ENCODE measurements at places on chromosomes 7 and 10.

DNA sequence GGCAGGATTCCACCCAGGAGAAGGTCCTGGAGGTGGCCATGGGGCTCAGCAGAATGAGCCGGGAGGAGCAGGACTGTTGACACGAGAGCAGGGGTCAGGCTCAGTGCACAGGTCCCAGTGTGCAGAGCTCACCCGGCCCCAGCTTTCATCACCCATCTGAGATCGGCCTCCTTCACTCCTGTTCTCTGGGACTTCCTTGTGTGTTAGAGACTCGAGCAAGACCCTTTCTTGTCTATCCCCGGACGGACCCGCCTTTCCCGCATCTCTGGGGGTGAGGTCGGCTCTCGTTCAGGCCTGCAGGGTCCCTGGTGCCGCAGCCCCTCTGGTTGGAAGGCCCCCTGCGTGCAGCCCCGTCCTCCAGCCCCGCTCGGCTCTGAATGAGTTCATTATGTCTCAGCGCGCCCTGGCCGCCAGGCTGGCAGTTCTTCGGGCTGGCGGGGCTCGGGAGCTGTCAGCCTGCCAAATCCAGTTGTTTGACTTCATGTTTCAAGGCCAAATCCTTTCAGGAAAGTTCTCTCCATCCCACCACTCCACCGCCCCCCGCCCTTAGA, 127.9 kb downstream of the LHPP start:
- no peak for DNase-seq

DNA sequence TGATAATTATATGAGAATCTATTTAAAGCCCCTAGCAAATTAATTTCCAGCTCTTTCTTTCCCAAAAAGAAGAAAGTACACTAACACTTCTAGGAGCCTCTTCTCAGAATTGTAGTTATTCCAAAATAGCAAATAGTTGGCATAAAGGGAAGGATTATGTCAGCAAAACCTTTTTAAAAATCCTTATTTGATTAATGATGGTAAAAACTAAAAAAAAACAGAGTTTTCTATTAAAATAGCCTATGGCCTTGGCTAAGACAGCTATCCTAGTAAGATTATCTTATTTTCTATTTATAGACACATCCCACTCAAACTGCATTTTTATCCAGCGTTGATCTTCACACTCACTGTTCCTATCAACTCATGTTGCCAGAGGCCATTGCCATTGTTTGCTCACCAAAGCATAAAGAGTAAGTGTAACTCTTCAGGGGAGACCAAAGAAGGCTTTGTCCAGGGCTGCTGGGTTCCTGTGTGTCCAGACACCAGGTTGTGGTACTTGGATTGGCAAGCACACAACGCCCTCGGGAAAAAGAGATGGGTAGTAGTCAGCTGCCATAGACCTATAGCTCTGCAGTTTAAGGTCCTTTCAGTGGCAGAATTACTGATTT, 31.5 kb downstream of the ACTA2 start:
- no peak for DNase-seq

GRCh38 chr7:150356265-150356897, 12.2 kb upstream of the REPIN1 start:
- DNase-seq, result no peak

DNA sequence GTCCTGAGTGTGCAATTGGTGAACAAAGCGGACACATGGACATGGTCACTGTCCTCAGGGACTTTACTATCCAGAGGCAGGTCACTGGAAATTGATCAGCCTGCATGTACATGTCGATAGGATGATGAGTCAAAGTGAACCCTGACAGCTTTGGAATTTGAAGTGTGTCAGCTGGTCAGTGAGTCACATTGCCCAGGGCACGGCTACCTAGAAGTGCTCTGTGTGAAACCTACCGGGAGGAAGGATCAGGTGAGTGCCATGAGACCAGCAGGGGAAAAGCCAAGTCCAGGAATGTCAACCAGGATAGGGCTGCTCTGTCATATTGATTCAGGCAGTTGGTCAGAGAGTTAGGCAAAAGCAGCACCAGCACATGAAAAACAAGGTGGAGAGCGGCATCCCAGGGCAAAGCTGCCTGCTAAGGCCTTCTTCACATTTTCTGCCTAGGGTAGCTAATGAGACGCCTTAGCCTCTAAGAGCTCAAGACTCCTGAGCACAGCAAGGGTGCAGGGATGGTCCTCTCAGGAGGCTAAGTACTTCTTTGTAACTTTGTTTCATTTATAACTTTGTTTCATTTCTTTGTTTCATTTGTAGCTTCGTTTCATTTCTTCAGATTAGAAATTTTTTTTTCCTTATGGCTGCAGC, 19.4 kb upstream of the PDCD4 start:
- no peak for DNase-seq

DNA sequence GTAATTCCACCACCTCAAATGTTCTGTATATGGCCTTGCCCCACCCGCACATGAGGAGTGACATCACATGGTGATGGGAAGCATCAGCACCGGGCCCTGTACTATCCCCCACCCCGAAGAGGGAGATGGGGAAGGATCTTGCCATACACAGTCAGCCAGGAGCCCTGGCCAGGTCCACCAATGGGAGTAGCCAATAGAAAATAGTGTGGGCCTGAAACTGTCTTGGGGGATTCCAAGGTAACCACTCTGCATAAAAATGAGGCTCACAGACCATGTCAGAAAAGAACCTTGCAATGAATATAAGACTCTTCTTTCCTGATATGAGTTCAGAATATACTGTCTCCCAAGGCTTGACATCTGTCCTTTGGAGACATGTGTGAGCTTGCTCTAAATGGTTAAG, 51.1 kb downstream of the ADRB1 start:
- DNase-seq, result no peak

- DNase-seq, result no peak
Observed at GRCh38 chr7:74038194-74038961, 10.4 kb downstream of the ELN start.

DNA sequence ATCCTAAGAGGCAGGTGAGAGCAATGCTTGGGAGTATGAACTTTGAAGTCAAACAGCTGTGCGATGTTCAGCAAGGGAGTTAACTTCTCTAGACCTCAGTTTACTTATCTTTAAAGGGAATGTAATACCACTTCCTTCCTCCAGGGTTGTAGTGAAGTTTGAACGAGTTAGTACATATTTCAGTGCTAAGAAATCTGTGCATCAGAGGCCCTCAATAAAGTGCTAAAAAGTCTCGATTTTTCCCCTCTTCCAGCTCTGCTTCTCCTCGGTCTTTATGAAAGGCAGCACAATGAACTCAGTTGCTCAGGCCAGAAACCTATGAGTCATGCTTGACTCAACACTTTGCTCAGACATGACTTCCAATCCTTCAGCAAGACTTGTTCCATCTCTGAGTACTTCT, 418.9 kb downstream of the MDFIC start:
- DNase-seq, result no peak

- no peak for DNase-seq
Observed at GRCh38 chr10:118209215-118209614, 132.9 kb downstream of the FAM204A start.

DNA sequence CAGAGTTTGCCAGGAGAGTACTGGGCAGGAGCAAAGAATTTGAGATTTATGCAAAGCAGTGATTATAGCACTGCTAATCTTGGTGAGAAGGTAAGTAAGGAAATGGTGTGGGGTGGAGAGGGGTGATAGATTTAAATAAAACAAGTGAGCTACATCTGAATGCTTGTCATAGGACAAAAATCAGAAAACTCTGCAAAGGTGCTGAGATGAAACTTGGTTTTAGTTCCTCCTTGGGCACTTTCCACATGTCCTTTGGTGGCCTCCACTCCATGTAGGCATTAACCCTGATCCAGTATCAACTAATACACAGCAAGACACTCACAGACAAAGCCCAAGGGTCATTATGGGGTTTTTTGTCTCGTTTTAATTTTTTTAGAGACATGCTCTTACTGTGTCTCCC, 25.7 kb upstream of the FAM107B start:
- DNase-seq, result no peak

- no peak for DNase-seq
Observed at GRCh38 chr10:62634576-62634975, 169.9 kb upstream of the ADO start.

DNA sequence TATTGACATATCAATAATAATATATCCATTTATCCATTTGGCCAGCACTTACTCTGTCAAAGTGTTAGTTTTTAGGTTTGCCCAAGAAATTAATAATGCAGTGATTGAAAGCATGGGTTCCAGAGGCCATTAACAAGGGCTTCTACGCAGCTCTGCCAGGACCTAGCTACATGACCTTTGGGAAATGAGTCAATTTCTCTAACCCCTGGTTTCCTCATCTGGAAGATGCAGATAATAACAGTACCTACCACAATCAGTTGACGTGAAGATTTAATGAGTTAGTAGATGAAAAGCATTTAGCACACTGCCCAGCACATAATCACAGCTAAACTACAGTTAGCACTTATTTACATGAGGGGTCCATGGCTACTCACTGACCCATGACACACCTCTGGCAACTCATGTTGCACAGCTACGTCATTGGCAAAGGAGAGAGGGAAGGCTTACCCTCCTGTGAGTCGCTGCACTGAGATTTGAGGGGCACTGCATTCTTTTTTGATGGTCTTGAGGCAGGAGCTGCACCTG, 263.7 kb downstream of the PLXNA4 start:
- no peak for DNase-seq

Data from left renal pelvis (tissue), 4 donors.